ENCODE measurements at places on chromosomes 1 and 21.

GRCh38 chr21:43912500-43912899 lies 47.5 kb downstream of the AGPAT3 start:
- DNase-seq, result no peak
- no peaks in the 10 kb centered on the region for H3K36me3 ChIP-seq
- no peaks in the 10 kb centered on the region for H3K27me3 ChIP-seq
- no peak overlapping the region for H3K4me3 ChIP-seq
- H3K4me1 ChIP-seq, result peaks cover 18% of the 10 kb centered on the region

DNA sequence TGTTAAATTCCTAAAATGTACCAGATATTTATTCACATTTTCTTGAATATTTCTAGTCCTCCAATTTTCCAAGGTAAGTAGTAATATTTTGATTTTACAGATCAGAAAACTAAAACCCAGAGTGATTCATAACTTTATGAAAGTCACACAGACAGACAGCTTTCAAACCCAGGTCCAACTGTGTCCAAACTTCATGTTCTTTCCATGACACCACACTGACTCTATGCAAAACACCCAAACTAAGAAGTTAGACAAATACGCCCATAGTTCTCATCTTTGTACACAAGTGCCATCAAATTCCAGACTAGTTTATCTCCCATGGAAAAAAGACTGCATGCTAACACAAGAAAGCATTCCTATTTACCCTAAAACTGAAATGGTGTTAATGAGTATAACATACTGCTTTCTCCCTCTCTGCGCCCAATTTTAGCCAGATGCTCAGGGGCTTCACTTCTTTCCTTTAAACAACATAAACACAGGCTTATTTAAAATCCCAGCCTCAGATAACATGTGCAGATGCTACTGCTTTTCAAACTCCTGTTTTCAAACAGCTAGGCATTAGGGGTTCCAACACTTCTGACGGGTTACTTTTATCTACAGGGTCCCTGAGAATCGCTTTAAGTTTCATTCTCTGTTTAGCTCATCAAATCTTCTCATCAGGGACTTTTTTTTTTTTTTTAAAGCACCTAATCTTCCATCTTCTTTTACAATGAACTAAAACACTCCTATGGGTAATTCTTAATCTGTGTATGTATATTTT lies 44.6 kb downstream of the WASF2 start:
- H3K4me1 ChIP-seq, result no peaks in the 10 kb centered on the region
- H3K36me3 ChIP-seq, result no peaks in the 10 kb centered on the region
- no peak overlapping the region for H3K27ac ChIP-seq

- DNase-seq, result peak; percentile 41
- H3K36me3 ChIP-seq, result no peaks in the 10 kb centered on the region
- no peaks in the 10 kb centered on the region for H3K27me3 ChIP-seq
- no peak overlapping the region for H3K27ac ChIP-seq
- H3K4me3 ChIP-seq, result no peak overlapping the region
Observed at GRCh38 chr1:170063109-170063826, 11.2 kb downstream of the KIFAP3 start.

- H3K4me1 ChIP-seq, result peaks cover 9% of the 10 kb centered on the region
- DNase-seq, result no peak
- peaks cover 4% of the 10 kb centered on the region for H3K36me3 ChIP-seq
- no peak overlapping the region for H3K27ac ChIP-seq
- H3K27me3 ChIP-seq, result no peaks in the 10 kb centered on the region
Observed at GRCh38 chr1:203799971-203800370, 4.5 kb downstream of the ZBED6 start.

DNA sequence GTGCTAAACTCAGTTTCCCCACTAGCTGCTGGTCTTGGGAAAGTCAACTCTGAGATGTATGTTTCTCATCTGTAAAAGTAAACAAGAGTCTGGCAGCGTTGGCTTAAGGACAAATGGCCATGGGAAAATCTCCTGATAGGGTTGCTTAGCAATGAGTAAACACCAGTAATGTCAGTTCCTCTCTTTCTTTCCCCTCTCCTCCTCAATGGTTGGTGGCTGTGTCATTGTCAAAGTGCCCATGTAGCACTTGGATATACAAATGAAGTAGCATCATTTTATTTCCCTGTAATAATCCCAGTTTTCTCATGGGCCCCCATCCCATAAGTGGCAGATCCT lies 2.2 kb upstream of the FYB2 start:
- no peak for DNase-seq
- H3K4me1 ChIP-seq, result peaks cover 38% of the 10 kb centered on the region
- no peaks in the 10 kb centered on the region for H3K36me3 ChIP-seq
- H3K27ac ChIP-seq, result no peak overlapping the region

DNA sequence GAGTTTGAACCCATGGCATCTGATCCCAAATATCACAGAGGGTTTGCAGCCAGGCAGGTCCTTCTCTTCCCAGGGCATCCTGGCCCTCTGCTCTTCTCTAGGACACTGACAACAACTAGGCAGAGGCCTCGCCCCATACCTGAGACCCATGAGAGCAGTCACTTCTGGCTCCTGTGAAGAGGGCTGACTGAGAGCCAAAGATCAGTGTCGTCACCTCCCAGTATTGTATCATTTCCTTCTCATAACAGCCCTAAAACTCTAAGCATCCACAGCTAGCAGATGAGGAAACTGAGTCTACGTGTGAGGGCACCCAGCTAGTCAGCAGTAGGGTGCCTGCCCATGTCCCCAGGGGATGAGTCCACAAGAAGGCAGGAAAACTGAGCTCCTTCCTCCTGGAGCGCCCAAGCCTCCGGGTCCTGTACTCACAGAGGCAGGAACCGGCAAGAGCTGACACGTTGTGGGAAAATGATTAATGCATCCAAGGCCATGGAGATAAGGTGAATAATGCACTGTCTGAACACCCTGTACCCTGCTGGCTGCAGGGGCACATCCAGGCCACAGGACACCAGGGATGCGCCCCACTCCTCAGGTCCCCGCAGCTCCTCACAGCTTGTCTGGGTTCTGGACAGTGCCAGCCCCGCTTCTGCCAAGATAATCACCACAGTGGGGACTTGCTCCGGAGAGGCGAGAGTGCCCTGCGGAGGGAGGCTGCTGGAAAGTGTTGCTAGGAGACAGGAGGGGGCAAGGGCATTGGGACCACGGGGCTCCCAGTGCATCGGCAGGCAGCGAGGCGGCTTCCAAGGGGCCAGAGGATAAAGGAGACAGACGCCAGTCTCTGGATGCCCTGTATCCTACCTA lies 340.0 kb downstream of the NPHP4 start:
- peaks cover 17% of the 10 kb centered on the region for H3K4me1 ChIP-seq
- no peaks in the 10 kb centered on the region for H3K36me3 ChIP-seq

DNA sequence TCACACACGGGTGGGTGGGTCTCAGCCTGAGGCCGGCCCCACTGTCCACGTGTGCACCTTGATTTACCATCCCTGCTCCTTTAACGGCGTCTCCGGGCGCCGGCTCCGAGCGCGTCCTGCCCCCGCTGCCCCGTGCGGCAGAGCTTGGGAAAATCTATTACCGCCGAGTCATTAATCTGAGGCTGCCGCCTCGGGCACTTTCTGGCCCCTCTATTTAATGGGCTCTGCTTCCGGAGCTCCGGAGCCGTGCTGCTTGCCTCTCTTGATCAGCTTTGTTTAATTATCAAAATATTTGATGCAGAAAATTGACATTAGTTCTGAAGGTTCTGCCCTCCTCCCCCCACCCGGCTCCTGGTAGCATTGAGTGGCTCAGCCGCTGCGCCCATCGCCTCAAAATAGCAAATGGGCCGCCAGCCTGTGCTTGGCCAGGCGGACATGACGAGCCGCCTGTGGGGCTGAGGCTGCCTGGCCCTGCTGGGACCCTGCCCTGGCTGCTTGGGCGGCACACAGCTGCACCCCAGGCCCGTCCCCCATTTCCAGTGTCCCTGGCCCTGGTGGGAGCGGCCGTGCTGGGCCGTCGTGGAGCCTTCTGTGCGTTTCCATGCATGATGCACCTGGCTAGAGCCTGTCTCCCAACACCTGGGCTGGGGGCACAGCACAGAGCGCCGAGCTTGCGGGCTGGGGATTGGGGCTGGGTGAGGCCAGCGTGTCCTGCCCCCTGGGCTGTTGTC lies 81.6 kb upstream of the TTC34 start:
- no peak for DNase-seq
- H3K4me1 ChIP-seq, result no peaks in the 10 kb centered on the region
- no peaks in the 10 kb centered on the region for H3K27me3 ChIP-seq

GRCh38 chr21:45217010-45217409 lies 70.7 kb downstream of the POFUT2 start:
- H3K4me1 ChIP-seq, result no peaks in the 10 kb centered on the region
- H3K4me3 ChIP-seq, result no peak overlapping the region
- DNase-seq, result no peak
- no peaks in the 10 kb centered on the region for H3K27me3 ChIP-seq

DNA sequence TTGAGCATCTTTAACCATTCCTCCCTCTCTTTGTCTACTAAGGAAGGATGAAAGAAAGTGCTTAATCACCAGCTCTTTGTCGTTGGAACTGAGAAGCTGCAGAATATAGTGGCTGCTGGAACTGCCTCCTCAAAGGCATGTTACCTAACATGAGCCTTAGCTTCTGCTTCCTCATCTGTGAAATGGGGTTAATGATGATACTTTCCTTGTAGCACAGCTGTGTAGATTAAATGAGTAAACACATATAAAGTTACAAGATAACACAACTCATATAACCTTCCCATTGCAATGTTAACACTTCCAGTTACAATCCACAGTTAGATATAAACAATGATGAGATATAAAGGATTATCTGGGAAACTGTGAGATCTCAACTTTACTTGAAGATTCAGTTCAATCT lies 48.4 kb upstream of the ZNF326 start:
- no peak overlapping the region for H3K27ac ChIP-seq
- no peak for DNase-seq
- H3K4me3 ChIP-seq, result no peak overlapping the region
- no peaks in the 10 kb centered on the region for H3K36me3 ChIP-seq
- peaks cover 9% of the 10 kb centered on the region for H3K4me1 ChIP-seq

GRCh38 chr1:35173909-35174540 lies 18.9 kb downstream of the SFPQ start:
- H3K4me1 ChIP-seq, result peaks cover 5% of the 10 kb centered on the region
- no peak for DNase-seq
- no peaks in the 10 kb centered on the region for H3K36me3 ChIP-seq
- H3K27me3 ChIP-seq, result no peaks in the 10 kb centered on the region
- H3K27ac ChIP-seq, result no peak overlapping the region

DNA sequence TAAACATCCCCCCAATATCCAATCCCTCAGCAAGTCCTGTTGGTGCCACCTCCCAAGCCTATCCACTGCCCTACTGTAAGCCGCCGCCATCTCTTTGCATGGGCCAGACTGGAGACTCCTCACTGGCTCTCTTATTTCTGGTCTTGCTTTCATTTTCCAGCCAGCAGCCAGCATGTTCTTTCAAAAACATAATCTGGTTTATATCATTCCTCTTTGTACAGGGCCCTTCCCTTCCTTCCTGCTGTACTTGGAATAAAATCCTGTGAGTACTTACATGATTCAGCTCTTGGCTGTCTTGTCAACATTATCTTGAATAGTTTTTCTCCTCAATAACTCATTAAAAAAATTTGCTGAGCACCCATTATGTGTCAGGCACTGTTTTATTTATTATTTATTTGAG lies 28.2 kb downstream of the TLR5 start:
- no peak for DNase-seq
- H3K36me3 ChIP-seq, result no peaks in the 10 kb centered on the region
- H3K27me3 ChIP-seq, result no peaks in the 10 kb centered on the region
- no peak overlapping the region for H3K27ac ChIP-seq
- peaks cover 28% of the 10 kb centered on the region for H3K4me1 ChIP-seq
- no peak overlapping the region for H3K4me3 ChIP-seq

DNA sequence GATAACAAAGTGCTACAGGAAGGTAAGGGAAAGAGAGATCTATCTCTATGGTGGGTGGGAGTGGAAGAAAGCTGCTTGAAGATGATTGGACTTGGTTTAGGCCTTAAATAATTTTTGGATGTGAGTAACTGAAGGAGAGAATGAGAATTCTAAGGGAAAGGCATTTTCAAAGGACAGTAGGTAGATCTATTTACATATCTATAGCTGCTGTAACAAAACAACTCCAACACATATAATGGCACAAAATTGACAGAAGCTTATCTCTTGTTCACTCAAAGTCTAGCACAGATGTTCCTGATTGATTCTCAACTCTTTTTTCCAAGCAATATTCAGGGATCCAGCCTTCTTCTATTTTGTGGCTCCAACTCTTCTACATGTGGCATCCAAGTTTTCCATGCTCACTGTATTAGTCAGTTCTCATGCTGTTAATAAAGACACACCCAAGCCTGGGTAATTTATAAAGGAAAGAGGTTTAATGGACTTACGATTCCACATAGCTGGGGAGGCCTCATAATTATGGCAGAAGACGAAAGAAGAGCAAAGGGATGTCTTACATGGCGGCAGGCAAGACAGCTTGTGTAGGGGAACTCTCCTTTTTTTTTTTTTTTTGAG lies 3.1 kb upstream of the DDAH1 start:
- H3K4me1 ChIP-seq, result peaks cover 10% of the 10 kb centered on the region
- no peak overlapping the region for H3K4me3 ChIP-seq
- H3K36me3 ChIP-seq, result no peaks in the 10 kb centered on the region
- no peak for DNase-seq
- H3K27me3 ChIP-seq, result no peaks in the 10 kb centered on the region
- H3K27ac ChIP-seq, result no peak overlapping the region

GRCh38 chr1:27391511-27392095 lies 819 bp upstream of the GPR3 start:
- no peaks in the 10 kb centered on the region for H3K36me3 ChIP-seq
- peak overlapping the region; percentile 29 for H3K4me3 ChIP-seq
- no peaks in the 10 kb centered on the region for H3K4me1 ChIP-seq
- DNase-seq, result no peak

- no peak overlapping the region for H3K4me3 ChIP-seq
- no peak for DNase-seq
- H3K4me1 ChIP-seq, result no peaks in the 10 kb centered on the region
- no peaks in the 10 kb centered on the region for H3K36me3 ChIP-seq
- H3K27me3 ChIP-seq, result no peaks in the 10 kb centered on the region
- H3K27ac ChIP-seq, result no peak overlapping the region
Observed at GRCh38 chr1:47584249-47584648, 146.4 kb downstream of the FOXD2 start.

DNA sequence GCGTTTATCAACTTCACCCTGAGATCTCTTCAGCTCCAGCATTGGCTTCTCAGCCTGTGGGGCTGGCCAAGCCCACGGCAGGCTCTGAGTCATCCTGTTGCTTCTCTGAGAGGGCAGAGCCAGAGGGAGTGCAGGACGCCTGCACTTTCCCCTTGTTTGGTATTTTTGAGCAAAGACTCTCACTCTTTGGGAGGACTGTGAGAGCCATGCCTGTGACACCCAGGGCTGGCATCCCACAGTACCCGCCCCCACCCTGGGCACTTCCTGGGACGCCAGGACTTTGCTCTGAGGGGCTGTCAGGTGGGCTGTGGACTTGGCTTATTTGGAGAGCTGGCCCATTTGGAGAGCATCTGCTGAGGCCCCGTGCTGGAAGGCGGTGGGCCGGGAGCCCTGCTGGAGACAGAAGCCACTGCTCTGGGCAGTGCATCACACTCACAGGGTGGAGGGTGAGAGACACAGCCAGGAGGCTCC lies 37.4 kb downstream of the VANGL1 start:
- H3K27ac ChIP-seq, result no peak overlapping the region
- H3K4me3 ChIP-seq, result no peak overlapping the region
- no peak for DNase-seq
- no peaks in the 10 kb centered on the region for H3K27me3 ChIP-seq
- H3K36me3 ChIP-seq, result no peaks in the 10 kb centered on the region

Data from Caco-2 (cell line).